Activated T-cell treated with anti-CD3 and anti-CD28 coated beads for 24 hours (primary cell): ENCODE measurements at places on chromosomes 1 and 21.

DNA sequence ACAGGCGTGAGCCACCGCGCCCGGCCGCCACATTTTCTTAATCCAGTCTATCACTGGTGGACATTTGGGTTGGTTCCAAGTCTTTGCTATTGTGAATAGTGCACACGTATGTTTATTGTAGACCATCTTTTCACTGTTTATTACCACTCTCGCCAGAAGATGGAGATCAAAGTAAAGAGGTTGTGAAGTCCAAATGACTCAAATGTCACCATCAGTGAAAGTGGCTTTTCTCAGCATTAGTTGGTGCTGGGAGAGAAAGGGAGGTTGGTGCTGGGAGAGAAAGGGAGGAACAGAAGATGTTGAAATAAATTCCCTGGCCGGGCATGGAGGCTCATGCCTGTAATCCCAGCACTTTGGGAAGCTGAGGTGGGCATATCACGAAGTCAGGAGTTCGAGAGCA, 10.4 kb upstream of the UHMK1 start:
- no peak for DNase-seq

- no peak for DNase-seq
These were observed at the start of gene TEKT2 for GRCh38 chr1:36083635-36084496. TEKT2 (plus strand) TSS chr1:36084094; CDS start chr1:36084922, 828 bp downstream.

- no peak for DNase-seq
These were observed 118.0 kb downstream of the ACTL8 start for GRCh38 chr1:17873007-17873675.

DNA sequence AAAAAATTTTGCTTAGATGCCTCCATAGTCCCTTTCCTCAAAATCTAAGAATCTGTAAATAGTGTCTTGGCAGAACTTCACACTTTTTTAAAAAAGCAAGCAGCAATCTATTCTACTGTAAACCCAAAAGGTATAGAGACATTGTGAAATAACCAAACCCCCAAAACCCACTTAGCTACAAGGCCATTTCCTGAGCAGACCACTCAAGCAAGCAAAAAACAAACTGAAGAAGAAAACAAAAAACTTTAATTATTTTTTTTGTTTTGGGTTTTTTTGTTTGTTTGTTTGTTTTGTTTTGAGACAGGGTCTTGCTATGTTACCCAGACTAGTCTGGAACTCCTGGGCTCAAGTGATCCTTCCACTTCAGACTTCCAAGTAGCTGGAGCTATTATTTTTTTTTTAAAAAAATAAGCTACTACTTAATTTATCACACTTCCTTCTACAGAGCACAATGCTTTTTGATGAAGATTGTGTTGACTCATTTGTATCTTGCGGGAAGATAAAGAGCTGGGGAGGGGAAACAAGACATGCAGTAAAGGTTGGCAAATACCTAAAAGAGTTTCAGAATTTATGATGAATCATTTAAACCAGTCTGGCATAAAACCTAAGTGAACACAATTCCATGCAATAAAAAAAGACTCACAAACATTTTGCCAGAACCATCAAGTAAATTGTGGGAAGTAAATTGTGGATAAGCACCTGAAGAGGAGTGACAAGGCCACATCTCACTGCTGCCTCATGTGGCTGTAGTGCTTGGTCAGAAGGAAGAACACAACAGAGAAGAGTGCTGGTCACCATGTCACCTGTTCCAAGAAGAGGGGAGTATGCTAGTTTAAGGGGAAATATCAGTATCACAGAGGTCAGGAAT, 2.7 kb upstream of the PTPN22 start:
- DNase-seq = no peak

- DNase-seq = no peak
These were observed 153.8 kb downstream of the ADGRL2 start for GRCh38 chr1:81954534-81955020.

DNA sequence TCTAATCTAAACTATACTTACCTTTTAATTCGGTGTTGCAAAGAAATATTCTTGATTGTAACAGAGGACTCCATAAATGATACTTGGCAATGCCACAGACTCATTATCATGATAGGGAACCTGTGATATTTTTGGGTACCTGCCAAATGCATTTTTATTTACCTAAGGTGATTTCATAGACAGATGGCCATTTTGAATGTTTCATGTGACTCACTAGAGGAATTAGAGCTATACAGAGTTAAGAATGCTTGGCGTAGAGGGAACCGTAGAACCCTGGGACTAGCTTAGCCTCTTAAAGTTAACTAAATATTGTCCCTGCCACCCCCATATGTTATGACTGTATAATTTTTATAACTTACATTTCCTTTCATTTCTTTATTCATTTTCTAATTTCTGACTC, 136.1 kb downstream of the DISP1 start:
- DNase-seq = no peak

DNA sequence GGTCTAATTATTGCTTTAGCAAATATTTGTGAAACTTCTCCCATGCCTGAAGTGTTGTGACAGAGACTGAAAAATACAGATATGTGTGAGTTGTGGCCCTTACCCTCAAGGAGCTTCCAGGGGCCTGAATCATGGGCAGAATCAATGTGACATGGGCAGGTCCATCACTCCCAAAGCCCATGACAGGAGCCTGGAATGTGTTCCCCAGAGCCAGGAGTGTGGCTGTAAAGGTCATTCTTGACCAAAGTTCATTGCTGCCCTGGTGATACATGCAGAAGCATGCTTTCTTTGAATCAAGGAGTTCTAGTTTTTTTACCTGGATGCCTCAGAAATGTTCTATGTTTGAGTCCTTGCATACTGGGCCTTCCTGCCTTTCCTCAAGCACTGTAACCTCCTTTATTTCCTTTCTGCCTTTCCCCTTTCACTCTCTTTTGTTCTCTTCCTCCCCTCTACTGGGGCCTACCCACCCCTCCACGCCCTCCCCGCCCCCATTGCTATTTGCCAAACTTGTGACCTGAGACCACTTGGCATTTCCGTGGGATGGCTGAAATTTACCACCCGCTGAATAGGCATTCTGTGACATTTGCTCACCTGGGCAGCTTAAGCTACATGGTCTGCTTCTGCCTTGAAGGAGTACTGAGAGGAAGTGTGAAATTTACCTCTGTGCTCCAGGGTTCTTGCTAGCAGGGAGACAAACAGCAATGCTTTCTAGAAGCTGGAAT, 19.7 kb downstream of the PBX1 start:
- DNase-seq = no peak

GRCh38 chr1:40703316-40703715, 11.8 kb downstream of the NFYC start:
- no peak for DNase-seq

- DNase-seq = no peak
These were observed 6.7 kb upstream of the SH2D5 start for GRCh38 chr1:20739225-20739624.

DNA sequence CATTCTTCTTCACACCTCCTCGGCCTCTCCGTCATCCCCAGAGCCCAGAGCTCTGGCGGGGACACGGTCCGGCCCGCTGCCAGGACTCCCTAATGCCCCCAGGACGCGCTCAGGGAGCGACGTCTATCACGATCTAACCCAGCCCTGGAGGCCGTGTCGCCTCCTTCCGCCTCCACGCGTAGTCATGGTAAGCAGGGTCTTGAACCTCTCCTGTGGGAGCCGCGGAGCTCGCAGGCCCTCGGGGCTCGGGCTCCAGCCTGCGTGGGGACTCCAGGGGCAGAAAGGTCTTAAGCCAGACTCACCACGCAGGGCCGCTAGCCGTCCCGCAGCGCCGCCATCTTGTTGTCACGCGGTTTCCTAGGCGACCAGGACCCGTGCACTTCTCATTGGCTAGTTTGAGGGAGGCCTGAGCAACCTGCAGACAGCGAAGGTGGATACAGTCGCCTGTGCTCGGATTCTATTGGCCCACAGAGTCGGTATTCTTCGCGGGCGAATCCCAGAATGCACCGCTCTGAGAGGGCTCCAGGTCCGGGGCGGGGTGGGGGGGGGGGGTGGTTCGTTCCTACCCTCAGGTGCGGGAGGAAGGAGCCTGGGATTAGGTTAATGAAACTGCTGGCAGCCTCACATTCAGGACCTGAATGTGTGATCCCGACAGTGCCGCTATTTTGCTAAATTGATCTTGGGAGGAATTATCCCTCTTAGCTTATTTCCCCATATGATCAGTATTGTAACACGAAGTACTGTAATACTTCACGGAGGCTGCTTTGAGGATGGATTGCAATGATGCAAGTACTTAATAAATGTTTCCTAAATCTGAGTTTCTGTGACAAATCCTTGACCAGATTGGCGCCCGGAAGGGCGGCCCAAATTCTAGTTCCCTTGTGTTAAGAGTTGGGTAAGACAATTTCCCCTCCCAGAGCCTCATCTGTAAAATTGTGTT, at the start of gene UBXN11:
UBXN11 (minus strand) TSS at position 347 of the 940 bp plus-strand sequence. CDS start 3,753 bp downstream, outside the sequence.
- peak; percentile 90 for DNase-seq

DNA sequence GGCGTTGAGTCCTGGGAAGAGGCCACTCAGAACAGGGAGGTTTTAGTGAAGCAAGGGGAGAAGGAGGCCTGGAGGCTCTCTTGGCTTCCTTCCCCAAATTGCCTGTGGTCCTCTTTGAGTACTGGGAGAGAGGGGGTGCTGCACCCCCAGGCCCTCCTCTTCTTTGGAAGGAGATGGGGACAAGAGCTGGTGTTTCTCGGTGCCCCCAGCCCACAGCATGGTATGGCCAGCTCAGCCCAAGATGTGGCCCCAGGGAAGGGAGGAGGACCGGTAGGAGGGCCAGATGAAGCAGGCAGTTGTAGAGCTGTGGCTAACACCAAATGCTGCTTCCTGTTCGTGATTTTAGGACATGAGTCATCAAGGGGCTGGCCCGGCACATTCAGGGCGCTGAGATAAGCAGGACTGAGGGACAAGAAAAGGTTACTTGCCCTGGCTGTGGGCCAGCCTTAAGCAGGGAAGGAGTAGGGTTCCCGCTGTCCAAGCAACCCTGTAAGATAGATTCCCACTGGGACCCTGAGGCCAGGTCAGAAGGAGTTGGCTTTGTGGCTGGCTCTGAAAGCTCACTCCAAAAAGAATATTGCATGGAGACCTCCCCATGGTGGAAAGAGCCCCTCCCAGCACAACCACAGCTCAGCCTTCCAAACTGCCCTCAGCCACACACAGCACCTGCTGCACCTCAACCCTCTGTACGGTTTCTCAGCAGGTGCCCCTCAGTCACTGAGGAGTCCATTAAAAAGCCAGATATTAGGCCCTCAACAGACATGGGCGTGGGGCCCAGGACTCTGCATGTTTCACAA, 4.9 kb upstream of the TNFRSF1B start:
- peak; percentile 68 for DNase-seq

DNA sequence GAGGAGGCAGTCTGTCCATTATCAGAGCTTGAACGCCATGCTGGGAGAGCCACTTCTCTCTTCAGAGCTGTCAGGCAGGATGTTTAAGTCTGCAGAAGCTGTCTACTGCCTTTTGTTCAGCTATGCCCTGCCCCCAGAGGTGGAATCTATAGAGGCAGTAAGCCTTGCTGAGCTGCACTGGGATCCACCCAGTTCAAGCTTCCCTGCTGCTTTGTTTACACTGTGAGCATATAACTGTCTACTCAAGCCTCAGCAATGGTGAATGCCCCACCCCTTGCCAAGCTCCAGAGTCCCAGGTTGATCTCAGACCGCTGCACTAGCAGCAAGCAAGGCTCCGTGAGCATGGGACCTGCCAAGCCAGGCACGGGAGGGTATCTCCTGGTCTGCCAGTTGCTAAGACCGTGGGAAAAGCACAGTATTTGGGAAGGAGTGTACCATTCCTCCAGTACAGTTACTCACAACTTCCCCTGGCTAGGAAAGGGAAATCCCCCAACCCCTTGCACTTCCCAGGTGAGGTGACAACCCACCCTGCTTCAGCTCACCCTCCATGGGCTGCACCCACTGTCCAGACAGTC, 32.5 kb downstream of the RGS13 start:
- DNase-seq = no peak

GRCh38 chr1:197521118-197521739, 253.2 kb downstream of the CRB1 start:
- DNase-seq = peak; percentile 19

- no peak for DNase-seq
These were observed 112.5 kb upstream of the GFI1 start for GRCh38 chr1:92599184-92599583.

DNA sequence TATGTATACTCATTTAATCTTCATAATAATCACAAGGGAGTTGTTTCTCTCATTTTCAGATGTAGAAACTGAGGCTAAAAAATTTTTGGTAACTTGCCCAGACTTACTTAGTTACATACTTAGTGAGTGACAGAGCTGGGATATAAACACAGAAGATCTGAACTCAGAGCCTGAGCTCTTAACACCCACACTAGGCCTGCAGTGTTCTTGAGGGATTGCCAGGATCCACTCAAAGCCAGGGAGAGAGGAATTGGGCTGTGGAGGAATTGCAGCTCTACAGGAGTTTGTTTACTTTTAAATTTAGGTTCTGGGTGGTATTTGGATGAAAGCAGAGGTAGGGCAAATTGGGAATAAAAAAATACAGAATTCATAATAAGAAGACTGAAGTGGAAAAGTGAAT, 515.1 kb upstream of the PLXNA2 start:
- DNase-seq = no peak
